ENCODE measurements at places on chromosomes 7 and 10.

- no peak for DNase-seq
Observed at GRCh38 chr10:123323884-123324283, 169.7 kb downstream of the BUB3 start.

DNA sequence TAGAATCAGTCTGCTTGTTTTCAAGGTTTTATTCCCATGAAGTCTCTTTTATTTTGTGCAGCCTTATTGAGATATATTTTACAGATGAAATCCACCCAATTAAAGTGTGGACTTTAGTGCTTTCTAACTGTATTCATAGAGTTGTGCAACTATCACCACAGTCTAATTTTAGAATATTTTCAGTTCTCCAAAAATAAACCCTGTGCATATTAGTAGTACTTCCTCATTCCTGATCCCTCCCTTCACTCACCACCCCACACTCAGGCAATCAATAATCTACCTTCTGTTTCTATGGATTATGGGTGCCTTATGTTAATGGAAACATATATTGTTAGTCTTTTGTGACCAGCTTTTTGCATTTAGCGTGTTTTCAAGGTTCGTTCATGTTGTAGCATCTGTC is 185.7 kb upstream of the TMEM72 start:
- no peak for DNase-seq

DNA sequence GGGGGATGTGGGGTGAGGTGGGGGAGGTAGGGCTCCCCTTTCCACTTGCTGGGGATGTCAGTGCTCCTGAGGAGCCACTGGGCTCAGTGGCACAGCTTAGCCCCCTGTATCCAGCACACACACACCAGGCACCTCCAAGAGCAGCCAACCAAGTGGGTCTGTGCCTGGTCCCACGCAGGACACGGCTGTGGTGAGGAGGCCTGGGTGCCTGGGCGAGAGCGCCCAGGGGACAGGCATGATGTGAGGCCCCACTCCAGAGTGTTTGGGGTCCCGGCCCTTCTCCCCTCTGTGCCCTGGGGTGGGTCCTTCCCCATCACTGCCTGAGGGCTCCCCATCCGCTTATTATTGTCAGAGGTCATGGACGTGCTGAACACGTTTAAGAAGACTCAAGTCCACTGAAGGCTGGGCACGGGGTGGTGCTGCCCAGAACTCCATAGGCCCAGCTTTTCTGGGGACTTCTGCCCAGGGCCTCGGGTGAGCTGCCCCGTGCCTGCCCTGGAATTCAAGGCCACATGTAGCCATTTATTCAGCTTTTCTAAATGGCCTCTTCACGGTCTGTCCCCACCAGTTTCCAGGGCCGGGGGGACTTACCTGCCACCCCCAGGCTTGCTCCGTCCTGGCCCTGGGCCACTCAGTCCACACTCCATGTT is 119.8 kb downstream of the GRK5 start:
- no peak for DNase-seq

DNA sequence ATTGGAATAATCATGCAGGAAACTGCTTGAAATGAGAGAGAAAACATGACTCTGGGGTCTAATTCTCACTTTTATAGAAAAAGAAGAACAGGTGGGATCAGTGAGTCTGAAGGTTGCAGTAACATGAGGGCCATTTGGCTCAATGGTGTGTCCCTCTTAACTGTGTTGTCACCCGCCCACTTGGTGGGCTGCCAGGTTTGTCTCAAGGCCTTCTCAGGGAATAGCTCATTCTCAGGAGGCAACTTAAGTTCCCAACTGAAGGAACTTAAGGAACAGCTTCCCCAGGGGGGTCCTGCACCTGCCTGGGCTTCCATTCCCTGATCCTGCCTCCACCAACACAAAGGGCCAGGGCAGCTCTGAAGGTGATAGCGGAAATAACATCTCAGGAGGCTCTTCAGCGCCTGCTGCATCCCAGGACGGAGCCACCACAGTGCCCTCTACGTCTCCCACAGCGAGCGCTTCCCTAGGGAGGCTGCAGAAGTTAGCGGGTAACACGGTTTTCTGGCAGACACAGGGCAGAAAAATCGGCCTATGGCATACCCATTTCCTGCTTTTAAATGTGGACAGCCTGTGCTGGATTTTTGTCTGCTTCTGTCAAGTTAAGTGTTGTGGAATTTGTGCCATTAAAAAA is 88.8 kb downstream of the ZRANB1 start:
- DNase-seq: no peak

- DNase-seq: no peak
Observed at GRCh38 chr7:94276027-94276426, 118.7 kb upstream of the COL1A2 start.

GRCh38 chr7:24576171-24577025 is 3.1 kb downstream of the PALS2 start:
- DNase-seq: no peak

DNA sequence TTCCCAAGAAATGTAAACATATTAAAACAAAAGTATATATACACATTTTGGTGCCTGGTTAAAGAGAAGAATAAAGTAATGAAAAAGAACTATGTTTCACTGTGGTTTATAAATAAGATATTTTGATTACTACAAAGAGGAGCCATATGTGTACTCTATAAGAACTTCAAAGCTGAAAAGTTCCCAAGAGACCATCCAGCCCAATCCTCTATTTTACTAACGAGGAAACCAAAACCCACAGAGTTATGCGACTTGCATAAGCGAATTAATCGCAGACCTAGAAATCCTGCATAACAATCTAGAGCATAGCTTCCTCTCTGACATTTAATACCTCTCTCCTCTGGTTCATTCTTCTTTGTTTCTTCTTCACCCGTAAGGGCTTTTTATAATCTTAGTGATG is 937.1 kb downstream of the CNTNAP2 start:
- DNase-seq: no peak

DNA sequence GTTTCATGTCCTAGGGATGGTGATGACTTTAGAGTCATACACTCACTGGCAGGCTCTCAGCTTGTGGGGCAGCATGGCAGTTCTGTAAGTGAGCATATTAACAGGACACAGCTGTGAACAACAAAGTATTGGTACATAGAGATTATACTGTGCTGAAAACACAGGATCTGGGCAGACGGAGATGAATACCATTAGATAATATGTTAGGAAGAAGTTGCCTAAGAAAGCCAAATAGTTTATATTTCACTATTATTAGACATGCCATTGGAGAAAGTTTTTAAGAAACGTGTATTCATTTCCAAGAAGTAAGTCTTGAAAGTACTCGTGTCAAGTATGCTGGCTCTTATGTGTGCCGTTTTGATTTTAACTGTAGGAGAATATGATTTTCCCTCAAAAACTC is 274.5 kb downstream of the INHBA start:
- DNase-seq: no peak

DNA sequence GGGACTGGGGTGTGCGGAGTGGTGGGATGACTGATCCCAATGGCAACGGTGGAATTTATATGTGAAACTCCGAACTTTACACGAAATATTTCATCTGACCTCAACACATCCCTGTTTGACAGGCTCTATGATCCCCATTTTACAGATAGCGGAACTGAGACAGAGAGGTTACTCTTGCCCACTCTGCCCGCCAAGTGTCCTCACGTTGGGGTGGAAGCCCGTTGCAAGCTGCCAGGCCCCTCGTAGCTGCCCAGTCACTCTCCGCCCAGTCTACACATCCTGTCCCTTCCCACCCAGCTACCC is 397 bp upstream of the NFE2L3 start:
- DNase-seq: no peak

- DNase-seq: no peak
Observed at GRCh38 chr10:34764472-34764946, 50.6 kb downstream of the PARD3 start.

DNA sequence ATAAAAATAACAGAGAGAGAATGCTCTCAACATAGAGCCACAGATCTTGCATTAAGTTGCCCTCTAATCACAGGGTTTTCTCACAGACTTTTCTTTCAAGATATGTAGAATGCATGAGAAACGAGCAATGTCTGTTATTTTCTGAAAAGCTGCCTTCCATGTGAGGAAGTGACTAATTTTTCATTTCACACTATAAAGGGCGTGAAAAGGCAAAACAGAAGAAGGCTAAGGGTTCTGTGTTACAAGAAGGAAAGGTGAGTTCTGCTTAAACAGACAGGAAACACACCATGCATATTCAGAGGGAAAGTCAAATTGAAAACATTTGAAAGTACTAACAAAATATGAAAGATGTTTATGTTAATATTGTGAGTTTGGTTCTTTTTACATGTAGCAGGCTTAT is 189.2 kb downstream of the SEMA3D start:
- no peak for DNase-seq

- DNase-seq: no peak
Observed at GRCh38 chr10:68367121-68367520, 34.4 kb upstream of the PBLD start.

DNA sequence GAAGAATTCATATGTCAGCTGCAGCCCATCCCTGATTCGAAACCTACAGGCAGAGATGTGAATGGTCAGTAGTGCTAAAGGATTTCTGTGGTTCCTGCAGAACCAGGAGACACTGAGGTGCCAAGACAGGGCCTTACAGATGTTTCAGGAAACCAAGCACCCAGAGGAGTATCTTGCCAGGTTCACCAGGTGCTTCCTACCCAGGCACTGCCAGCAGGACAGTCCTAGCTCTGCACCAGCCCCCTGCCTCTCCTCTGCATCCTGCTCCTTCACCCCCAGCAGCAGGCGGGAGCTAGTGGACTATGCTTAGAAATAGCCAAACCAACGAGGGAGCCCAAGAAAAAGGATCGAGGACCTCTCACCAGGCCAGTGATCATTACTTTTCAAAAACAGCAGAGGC is 4.2 kb upstream of the IKZF1 start:
- no peak for DNase-seq

GRCh38 chr7:95312561-95312960 is 11.8 kb downstream of the PON1 start:
- no peak for DNase-seq

GRCh38 chr7:94182066-94182465 is 177.9 kb upstream of the BET1 start:
- no peak for DNase-seq

DNA sequence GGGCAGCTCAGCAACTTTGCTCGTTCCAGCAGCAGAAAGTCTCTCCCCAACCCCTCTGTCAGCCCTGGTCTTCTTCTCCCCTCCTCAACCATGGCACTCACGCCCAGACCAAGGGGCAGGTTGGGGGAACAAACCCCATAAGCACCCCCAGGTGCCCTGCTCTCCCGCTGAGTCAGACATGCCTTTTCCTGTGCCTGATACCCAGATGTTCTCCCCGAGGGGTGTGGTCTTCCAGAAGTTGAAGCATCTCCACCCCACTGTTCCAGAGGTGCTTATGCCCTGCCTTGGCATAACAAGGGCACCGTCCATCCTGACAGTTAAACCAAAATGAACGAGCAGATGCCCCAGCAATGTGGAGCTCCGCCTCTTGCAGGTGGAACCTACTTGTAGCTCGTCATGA is 67.1 kb downstream of the C10orf143 start:
- DNase-seq: no peak

GRCh38 chr10:130809761-130810515 is 501.6 kb downstream of the TCERG1L start:
- DNase-seq: no peak

- DNase-seq: no peak
Observed at GRCh38 chr7:3911685-3912084, 610.6 kb downstream of the SDK1 start.

DNA sequence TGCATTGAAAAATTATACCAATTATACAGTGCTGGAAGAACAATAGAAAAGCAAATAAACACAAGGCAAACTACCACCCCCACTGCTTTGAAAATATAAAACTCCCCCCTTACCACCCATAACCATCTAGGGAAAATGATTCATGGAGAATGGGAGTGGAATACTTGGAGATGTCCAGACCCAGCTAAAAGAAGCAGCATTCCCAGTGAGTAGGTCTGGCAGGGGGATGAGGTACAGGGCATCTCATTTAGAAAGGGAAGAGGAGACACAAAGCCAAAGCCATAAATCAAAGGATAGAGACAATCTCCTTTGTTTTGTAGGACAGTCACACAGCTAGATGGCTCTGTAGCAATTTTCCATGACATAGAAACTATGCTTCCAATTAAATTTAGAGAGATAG is 36.0 kb upstream of the DGKI start:
- no peak for DNase-seq

DNA sequence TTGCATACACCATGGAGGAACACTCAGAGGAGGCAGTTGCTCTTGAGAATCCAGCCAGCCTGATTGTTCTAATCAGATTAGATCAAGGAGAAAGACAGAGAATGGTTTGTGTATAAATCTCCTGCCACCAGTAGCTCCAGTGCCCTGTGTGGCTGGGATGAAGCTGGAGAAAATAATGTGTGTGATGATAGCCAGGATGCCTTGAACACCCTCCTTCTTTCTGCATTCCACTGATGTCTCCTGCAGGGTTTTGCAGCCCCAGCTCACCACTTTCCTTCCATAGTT is 614.7 kb upstream of the FOXK1 start:
- no peak for DNase-seq

DNA sequence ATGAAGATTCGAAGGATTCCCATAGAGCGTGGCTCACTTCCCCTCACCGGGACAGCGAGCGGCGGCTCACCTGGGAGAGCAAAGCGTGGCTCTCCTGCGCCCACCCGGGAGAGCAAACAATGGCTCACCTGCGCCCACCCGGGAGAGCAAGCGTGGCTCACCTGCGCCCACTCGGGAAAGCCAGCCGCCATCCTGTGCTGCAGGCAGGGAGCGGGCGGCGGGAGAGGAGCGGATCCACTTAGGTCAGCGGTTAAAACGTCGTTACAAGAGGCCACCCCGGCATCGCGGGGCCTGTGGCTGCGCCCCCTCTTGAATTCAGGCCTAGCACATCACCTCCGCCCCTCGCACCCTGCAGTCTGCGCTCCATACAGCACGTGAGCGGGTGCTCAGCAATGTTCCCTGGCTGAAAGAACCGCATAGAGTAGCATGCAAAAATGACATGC is 461 bp upstream of the FIGNL1 start:
- no peak for DNase-seq

GRCh38 chr10:118820326-118821116 is 65.8 kb upstream of the CACUL1 start:
- DNase-seq: no peak

DNA sequence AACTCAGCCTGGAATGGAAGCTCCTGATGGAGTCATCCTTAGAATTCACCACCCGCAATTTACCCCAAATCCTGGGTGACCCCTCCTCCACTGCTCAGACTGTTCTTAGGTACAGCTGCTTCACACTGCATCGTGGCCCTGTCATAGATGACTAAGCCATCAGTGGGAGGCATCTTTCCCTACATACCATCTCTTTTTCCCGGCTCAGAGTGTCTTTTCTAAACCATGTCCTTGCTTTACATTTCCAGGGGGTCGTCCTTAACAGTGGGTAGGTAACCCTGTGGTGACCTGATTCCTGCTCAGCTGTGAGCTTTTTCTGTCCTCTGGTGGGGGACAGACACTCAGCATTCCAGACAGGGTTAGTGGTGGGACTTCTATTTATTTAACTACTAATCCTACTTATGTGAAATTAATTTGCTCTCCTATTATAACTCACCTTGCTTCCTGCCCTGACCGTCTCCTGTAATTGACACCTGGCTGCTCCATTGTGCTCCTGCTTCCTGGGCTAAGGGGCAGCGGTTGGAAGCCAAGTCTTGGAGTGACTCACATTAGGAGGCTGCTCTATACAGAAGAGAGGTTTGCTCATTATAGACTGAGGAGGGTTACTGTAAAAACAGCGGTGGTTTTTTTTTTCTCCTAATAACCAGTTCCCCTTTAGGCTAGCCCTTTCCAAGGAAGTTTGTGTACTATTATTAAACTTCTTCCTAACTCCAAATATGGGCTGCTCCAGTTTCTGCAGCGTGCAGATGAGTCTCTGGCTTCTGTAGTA is 40.6 kb downstream of the PYROXD2 start:
- no peak for DNase-seq

Data from stimulated activated CD4-positive, alpha-beta T cell treated with anti-CD3 and anti-CD28 coated beads, TNF-alpha, amount 100 ng/mL, for 1 hour (primary cell).